ENCODE measurements at places on chromosomes 2 and 18.

DNA sequence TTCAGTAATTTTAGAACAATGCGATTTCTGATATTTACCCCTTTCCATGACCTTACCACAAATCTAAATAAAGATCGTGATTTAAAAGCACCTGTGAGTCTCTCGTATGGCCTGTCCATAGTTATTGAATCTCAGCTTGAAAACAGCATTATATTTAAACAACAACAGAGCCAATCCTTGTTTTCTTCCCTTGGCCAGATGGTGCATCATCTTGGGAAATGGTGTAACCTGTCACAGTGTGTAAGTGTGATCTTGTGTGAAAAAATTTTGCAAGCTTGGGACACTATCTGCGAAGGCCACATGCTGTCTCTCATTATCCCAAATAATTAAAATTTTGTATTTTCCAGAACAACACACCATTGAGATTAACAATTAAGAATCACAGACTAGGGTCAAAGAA lies 262.7 kb upstream of the SPHKAP start:
- DNase-seq, result no peak

DNA sequence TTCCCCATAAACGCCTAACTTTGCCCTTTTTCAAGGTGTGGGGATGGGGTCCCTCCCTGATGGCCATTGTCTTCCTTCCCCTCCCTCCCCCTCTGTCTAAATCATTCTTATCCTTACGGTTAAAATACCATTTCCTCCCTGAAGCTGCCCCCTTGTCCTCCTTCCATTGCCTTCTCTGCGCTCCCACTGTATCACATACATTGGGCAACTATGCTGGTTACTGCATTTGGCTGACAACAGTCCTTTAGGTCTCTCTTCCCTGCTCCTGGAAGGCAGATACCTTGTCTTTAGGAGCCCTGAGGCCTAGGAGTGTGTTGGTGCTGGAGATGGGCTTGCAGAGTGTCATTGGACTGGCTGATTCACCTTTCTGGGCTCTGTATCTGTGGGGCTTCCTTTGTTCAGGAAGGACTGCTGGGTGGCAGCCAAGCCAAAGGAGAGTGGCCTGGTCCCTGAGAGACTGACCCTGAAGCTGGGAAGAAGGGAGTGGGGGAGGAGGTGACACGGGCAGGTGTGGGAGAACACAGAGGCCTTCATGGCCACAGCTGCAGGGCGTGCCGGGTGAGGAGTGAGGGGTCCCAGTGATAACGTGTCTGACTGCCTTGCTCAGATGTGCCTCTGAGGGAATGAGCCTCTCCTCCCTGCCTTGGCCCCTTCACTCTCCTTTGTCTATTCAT lies 2.2 kb downstream of the WNT6 start:
- no peak for DNase-seq

DNA sequence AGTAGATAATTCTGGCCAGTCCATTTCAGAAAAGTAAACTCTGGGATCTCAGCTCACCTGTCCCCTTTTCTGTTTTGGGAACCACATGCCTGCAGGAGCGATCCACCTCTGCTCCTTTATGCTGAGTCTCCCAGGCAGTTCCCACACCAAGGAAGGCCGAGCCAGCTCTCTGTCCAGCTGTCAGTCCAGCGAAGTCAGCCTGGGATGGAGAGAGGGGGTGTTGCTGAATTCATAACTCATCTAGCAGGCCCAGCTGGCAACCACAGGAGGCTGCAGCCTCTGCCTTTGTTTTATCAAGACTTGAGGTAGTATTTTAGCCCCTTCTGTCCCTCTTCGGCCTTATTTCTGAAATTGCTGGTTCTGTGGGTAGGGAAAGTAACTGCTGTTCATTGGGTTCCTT lies 209.9 kb downstream of the ARL4C start:
- no peak for DNase-seq

- DNase-seq, result no peak
Measured at GRCh38 chr2:231069379-231070054, 12.8 kb downstream of the PSMD1 start.

- no peak for DNase-seq
Measured at GRCh38 chr18:25787276-25787675, 303.1 kb downstream of the SS18 start.

GRCh38 chr2:207183506-207183905 lies 17.8 kb upstream of the KLF7 start:
- DNase-seq, result no peak

DNA sequence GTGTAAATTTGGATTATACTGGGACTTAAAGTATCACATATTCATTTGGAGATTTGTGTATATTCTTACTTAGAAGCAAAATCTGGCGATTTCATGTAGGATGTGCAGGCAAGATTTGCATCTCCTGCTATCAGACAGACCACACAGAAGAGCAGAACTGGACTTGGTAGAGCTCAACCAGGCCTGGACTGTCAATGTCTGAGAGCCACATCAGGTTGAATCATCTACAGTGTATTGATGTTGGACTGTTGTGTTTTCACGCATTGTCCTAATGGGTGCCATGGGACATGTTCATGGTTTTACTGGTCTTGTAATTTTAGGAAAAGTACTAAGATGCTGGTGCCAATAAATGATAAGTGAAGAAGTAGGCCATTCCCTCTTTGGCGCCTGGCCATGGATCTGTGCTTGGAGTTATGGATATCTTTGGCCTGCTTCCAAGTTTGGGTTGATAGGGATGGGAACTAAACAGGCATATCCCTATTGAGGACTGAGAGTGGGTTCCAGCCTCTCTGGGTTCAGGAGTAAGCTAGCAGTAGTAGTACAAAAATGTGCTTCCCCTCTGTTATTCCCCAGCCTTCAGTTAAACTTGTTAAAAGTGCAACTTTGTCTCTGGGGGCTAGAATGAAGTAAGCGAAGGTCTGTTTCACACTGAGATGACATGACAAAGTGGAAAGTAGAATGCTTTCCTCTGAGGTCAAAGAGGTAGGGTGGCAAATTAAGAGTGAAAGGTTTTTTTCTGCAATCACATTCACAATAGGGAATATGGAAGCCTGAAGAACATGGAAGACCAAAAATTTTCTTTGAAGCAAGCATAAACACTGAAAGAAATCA lies 49.2 kb upstream of the NEMP2 start:
- DNase-seq, result no peak

DNA sequence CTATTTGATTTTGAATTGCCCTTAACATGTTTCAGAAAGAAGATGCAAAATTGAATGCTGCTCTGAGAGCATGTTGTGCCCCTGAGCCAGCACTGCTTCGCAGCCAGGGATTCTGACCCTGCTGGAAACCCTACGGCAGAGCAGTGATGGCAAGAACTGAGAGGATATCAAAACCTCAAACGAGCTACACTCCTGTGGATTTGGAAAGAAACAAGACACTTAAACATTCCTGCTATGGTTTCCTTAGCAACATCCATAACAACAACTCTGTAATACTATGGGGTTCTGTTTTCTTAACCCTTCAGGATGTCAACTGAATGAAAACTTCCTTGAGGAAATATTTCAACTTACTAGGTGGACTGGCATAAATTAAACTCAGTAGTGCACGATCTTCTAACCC lies 649.1 kb downstream of the NYAP2 start:
- peak; percentile 70 for DNase-seq

GRCh38 chr2:196334710-196335109 lies 163.3 kb upstream of the STK17B start:
- DNase-seq, result no peak

DNA sequence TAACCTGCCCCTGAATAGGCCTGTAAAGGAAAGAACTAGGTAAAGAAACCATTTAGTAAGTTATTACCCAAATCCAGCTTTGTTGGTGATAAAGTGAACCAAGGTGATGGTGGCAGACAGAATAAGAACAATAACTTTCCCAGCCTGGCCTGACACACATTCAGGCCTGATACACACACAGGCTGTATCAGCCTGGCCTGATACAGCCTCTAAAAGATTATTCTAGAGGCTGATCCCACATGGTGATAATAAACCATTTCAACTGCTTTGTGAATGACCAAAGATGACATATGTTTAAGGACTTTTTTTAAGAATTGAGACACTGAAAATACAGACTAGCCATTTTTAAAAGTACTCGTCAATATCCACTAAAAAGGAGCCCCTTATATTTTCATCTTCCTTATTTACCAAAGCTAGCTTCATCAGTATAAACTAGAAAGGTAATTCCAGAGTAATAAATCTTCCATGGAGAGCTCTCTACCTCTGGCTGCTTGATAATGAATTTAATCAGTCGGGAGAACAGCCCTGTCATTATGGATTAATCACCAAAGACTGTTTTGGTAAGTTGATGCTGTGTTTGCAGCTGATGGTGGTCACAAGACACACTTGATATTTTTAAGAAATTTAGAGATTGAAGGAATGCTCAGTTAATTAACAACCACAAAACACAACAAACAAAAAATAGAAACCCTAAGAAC lies 77.2 kb downstream of the SLC8A1 start:
- no peak for DNase-seq

GRCh38 chr2:224586127-224586695 lies 1.0 kb upstream of the CUL3 start:
- DNase-seq, result no peak

DNA sequence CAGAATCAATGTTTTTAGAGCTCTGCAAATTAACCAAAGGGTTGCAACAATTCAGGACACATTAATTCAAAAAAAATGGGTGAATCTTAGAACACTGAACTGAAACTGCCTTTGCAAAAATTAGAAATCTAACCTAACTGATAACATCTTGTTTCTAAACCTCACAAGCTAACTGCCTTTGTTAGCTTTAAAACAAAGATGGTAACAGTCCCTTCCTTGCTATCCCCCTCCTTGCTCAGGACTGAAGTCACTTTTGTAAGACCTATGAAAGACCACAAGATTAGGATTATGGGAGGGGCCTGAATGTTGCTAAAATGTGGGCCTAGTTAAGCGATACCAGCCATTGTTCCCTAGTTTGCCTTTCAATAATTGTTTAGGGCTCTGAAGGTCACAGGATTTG lies 44.9 kb upstream of the LONRF2 start:
- DNase-seq, result no peak

DNA sequence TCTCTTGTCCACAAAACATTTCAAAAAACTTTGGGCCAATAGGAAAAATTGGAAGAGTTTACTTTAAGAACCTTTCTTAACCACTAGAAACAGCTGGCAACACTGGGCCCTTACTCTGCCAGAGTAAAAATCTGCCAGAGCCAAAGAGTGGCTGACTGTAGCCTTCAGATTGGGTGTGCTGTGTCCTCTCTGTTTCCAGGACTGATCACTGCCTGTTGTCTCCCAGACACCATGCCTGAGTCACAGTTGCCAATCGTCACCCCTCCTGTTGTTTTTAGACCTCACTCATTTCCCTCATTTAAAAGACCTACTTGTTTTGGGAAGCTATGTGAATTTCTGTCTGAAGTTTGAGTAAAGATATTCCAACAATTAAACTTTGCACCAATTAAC lies 159.1 kb downstream of the PPP1R1C start:
- no peak for DNase-seq

DNA sequence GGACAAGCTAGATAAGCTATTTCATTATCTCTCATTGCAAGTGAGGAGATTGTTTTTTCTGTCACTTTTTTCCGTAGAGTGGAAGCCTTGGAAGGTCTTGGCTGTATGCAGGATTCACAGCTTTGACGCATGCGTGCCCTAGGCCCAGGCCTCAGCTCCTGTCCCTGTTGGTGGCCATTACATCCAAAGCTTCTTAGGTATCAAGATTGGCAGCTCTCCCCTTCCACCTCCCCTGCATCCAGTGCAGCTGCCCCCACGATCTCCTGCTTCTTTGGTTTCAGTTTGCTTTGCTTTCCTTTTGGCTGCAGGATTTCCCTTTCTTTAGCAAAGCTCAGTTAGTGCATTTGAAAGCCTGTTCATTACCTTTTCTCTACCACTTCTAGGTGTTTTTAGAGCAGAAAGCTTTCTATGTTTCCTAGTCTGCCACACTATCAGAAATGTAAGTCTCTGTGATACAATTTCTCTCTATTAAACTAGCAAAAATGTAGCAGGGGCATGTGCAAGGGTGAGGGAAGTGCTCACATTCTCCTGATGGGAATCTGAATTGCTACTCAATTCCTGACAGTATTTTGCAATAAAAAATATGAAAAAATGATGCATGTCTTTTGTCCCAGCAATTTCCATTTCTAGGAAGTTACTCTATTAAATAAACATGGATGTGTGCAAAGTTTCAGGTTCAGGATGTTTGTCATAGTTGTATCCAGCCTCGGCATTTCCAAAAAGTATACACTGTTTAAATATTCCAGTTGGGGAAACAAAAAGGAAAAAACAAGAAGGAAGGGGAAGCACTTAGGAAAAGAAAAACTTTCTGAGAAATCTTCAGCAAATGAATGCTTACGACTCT lies 91.2 kb downstream of the LIPG start:
- peak; percentile 61 for DNase-seq

GRCh38 chr2:37847792-37848191 lies 77.3 kb upstream of the RMDN2 start:
- DNase-seq, result no peak

DNA sequence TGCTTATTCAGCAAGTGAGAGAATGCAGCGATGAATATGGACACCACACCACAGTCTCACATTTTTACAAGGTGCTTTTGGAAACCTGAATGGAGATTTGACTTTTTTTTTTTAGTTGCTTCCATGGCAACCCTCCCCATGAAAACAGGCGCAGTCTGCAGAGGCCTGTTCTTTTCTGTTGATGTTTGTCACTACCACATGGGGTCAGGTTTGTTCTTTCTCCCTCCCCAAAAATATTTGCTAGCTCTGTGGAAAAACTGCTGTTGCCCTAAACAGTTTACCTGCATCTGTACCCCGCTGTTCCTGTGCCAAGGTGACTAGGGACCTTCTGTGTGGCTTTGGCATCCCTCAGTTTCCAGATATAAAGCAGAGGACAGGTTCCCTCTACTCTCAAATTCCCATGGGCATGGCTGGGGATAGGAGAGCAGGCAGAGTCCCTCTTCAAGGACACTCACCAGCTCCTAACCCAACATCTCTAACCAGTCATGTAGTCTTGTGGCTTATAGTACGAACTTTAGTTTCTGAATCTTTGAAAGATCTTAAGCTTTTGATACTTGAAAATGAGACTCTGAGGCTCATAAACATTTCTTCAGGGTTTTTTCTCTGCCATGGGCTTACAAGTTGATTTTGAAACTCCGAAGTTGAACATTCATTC lies 14.7 kb upstream of the MAPRE2 start:
- no peak for DNase-seq

GRCh38 chr2:3483986-3484960 lies 35.1 kb downstream of the ADI1 start:
- no peak for DNase-seq

GRCh38 chr2:111945444-111946293 lies 47.3 kb downstream of the MERTK start:
- no peak for DNase-seq

DNA sequence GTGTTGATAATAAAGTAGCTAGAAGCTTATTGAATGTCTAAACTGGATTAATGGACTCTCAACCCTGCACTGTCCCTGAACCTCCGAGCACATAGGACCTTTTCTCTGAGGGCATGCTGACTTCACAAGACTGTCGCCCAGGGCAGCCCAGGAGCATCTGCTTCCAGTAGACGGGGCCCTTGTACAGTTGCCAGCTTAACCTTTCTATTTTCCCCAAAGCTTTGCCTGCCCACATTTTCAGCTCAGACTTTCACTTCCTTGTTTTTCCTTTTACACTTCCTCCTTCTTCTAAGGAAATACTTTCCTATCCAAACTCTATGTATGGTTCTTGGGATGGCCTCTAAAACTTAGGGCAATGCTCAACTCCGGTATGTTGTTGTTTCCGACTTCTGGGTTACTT lies 1.3 kb downstream of the VWA3B start:
- DNase-seq, result no peak

- no peak for DNase-seq
Measured at GRCh38 chr2:189252991-189253675, 73.6 kb upstream of the COL5A2 start.

- no peak for DNase-seq
Measured at GRCh38 chr2:203340791-203341487, 12.7 kb downstream of the ABI2 start.

- no peak for DNase-seq
Measured at GRCh38 chr2:200461846-200462710, 47.8 kb downstream of the KCTD18 start.

GRCh38 chr18:52907543-52908308 lies 567.7 kb downstream of the DCC start:
- DNase-seq, result no peak

All from left kidney (tissue), 8 donors.